Common myeloid progenitor, CD34-positive (primary cell): ENCODE measurements at places on chromosomes 1 and 21.

- no peak overlapping the region for H3K27ac ChIP-seq
- H3K4me3 ChIP-seq = no peak overlapping the region
- no peaks in the 10 kb centered on the region for H3K36me3 ChIP-seq
- no peak for DNase-seq
- peaks cover 99% of the 10 kb centered on the region for H3K27me3 ChIP-seq
Measured at GRCh38 chr1:156422602-156423091, 53.6 kb downstream of the RHBG start.

- peaks cover 29% of the 10 kb centered on the region for H3K27me3 ChIP-seq
- no peaks in the 10 kb centered on the region for H3K36me3 ChIP-seq
- H3K27ac ChIP-seq = no peak overlapping the region
- no peaks in the 10 kb centered on the region for H3K4me1 ChIP-seq
- H3K4me3 ChIP-seq = no peak overlapping the region
Measured at GRCh38 chr1:14263671-14264070, 334.8 kb upstream of the KAZN start.

- H3K4me1 ChIP-seq = no peaks in the 10 kb centered on the region
- H3K36me3 ChIP-seq = no peaks in the 10 kb centered on the region
- H3K4me3 ChIP-seq = no peak overlapping the region
- H3K27me3 ChIP-seq = no peaks in the 10 kb centered on the region
- no peak overlapping the region for H3K27ac ChIP-seq
Measured at GRCh38 chr1:64161357-64161941, 42.0 kb upstream of the UBE2U start.

DNA sequence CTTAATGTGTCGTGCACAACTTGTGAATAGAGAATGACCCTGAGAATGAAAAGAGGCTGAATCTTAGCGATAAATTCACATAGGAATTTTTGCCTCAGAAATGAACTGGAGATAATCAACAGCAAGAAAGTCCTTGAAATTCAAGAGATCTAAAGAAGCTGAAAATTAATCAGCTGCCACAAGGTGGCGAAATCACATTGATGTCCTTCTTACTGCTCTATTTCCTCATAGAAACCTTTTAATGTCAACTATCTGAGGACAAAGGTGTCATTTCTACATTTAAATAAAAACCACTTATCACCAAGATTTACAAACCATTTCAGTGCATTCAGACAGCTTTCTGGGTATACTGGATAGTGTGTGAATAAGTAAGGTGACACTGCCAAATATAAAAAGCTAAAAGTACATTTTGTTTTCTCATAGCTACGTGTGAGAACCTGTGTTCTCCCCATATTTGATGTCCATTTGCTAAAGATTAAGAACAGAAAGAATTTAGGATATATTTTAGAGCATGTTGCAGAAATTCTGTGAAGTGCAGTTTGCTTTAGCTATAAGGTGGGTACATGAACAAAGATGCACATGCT, 485.3 kb upstream of the PTBP2 start:
- H3K36me3 ChIP-seq = no peaks in the 10 kb centered on the region
- H3K4me3 ChIP-seq = no peak overlapping the region
- DNase-seq = peak; percentile 57
- no peaks in the 10 kb centered on the region for H3K27me3 ChIP-seq

DNA sequence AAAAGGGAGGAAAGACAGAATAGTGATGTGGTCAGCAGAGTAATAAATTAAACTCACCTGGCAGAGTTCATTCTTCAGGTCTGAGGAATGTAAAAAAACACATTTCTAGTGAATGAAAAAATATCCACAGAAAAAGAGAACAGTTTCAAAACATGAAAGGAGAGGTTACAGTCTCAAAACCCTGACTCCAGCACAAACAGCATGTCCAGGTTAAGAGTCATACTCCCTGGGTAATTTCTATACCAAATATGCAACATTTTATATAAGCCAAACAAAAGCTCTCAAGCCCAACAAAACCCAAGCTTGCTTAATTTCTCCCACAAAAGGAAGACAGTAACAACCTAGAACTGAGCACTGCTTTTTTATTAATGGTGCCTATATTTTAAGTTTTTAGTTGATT, 173.0 kb downstream of the NTMT2 start:
- H3K27ac ChIP-seq = no peak overlapping the region
- H3K36me3 ChIP-seq = no peaks in the 10 kb centered on the region
- no peaks in the 10 kb centered on the region for H3K27me3 ChIP-seq
- no peak overlapping the region for H3K4me3 ChIP-seq
- H3K4me1 ChIP-seq = no peaks in the 10 kb centered on the region

DNA sequence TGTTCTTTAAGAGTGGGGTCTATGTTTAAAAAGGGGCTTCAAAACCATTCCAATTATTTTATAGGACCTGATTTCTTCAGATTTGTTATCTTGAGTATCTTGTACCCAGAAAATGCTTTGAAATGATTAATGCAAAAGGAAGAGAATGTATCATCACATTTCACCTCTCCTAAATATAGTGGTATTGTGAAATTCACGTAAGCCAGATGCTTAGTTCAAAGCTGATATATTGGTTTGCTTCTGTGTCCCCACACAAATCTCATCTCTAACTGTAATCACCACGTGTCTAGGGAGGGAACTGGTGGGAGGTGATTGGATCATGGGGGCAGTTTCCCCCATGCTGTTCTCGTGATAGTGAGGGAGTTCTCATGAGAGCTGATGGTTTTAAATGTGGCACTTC, 8.5 kb downstream of the SOAT1 start:
- no peaks in the 10 kb centered on the region for H3K27me3 ChIP-seq
- no peak overlapping the region for H3K4me3 ChIP-seq
- no peak for DNase-seq

GRCh38 chr21:35422011-35422410, 372.9 kb upstream of the RUNX1 start:
- no peaks in the 10 kb centered on the region for H3K4me1 ChIP-seq
- H3K27ac ChIP-seq = no peak overlapping the region
- no peaks in the 10 kb centered on the region for H3K27me3 ChIP-seq
- no peak for DNase-seq

- H3K4me1 ChIP-seq = peaks cover 10% of the 10 kb centered on the region
- H3K36me3 ChIP-seq = no peaks in the 10 kb centered on the region
- no peak overlapping the region for H3K4me3 ChIP-seq
- H3K27me3 ChIP-seq = peaks cover 56% of the 10 kb centered on the region
Measured at GRCh38 chr1:18632218-18632588, 1.6 kb downstream of the PAX7 start.

GRCh38 chr1:6519935-6520671, 28.6 kb upstream of the PLEKHG5 start:
- no peak overlapping the region for H3K4me3 ChIP-seq
- peaks cover 6% of the 10 kb centered on the region for H3K36me3 ChIP-seq
- H3K27me3 ChIP-seq = no peaks in the 10 kb centered on the region
- DNase-seq = no peak

DNA sequence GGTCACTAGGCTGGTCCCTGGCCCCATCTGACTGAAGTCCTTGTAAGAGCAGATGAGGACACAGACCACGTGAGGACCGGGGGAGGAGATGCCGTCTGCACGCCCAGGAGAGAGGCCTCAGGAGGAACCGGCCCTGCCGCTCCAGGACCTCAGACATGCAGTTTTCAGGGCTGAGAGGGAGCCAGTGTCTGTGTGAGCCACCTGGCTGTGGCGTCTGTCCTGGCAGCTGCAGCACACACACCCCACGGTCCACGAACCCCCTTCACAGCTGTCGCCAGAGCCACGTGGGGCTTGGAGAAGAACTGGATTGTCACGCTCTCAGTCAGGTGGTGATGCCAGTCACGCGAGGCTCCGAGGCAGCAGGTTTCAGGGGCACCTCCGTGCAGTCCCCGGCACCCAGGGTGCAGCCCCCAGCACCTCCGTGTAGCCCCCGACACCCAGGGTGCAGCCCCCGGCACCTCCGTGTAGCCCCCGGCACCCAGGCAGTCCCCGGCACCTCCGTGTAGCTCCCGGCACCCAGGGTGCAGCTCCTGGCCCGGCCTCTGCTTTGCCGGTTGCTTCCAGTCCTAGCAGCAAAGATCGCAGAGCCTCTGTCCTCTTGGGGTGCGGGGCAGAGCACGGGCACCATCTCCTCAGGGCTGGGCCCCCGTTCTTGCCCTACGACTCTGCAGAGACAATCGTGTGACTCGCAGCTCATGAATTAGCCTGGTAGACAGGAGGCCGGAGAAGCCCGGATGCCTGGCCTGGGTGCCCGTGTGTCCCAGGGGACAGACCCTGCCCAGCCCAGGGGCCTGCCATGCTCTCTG, 19.0 kb upstream of the SUMO3 start:
- no peak overlapping the region for H3K4me3 ChIP-seq
- DNase-seq = no peak
- H3K27me3 ChIP-seq = no peaks in the 10 kb centered on the region
- H3K36me3 ChIP-seq = no peaks in the 10 kb centered on the region
- H3K4me1 ChIP-seq = no peaks in the 10 kb centered on the region

DNA sequence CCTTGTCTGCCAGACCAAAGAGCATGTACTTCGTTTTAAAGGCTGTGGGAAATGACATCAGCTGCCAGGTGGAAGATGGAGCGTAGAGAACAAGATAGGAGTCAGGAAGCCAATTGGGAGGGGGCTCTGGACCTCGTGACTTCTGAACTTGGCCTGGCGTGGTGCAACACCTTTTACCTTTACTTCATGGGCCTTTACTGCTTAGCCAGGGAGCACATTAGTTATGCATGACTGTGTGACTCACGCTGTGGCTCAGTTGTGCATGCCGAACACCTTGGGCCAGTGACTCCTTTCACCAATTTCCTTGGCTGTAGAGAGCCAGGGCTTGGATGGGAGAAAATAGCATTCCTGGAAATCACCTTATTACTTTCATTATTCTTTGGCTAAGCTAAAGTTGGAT, 7.2 kb downstream of the XCL1 start:
- no peak for DNase-seq
- H3K4me1 ChIP-seq = no peaks in the 10 kb centered on the region
- no peak overlapping the region for H3K4me3 ChIP-seq
- no peaks in the 10 kb centered on the region for H3K27me3 ChIP-seq
- H3K36me3 ChIP-seq = no peaks in the 10 kb centered on the region

GRCh38 chr1:164948101-164948500, 389.1 kb downstream of the PBX1 start:
- DNase-seq = no peak
- H3K27me3 ChIP-seq = no peaks in the 10 kb centered on the region
- H3K4me1 ChIP-seq = no peaks in the 10 kb centered on the region
- no peak overlapping the region for H3K4me3 ChIP-seq
- H3K27ac ChIP-seq = no peak overlapping the region
- no peaks in the 10 kb centered on the region for H3K36me3 ChIP-seq

GRCh38 chr21:29645666-29646553, 293.9 kb downstream of the GRIK1 start:
- DNase-seq = no peak
- H3K4me1 ChIP-seq = peaks cover 2% of the 10 kb centered on the region
- no peak overlapping the region for H3K27ac ChIP-seq
- no peak overlapping the region for H3K4me3 ChIP-seq

DNA sequence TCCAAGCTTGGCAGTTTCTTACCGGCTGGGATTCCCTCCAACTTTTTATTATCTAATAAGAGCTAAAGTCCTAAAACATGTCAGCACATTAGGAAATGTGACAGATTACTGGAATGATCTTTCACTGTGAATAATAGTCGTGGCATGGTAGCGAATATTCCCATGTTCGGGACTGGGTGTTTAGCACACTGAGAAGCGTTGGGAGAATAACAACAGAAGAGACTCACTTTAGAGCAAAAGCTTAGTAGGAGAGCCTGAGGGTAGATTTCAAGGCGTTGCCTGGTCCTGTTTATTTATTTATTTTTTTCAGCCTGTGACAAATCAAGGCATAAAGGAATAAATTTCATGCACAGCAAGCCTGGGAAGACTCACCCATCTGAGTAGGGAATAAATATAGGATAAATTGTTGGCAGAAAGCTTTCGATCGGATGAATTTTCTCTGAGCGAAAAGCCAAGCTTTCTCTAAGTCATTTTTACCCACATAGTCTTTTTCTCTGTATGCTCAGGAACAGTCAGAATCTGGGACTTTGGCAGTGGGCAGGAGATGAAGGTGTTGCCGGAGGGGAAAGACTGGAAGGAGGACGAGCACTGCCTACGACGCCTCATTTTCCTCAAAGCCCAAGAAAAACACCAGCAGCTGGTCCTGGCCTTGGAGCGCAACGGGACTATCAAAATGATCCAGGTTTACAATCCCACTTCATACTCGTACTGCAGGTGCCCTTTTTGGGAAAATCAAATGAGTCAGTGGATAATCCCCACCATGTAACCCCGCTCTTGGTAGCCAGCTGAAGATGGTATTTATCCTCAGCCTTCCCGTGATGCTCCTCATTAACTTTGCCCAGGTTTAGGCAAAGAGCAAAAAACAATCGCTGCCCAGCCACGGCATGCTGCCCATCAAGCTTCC, 97.2 kb downstream of the WDR64 start:
- no peak for DNase-seq
- no peaks in the 10 kb centered on the region for H3K27me3 ChIP-seq
- no peak overlapping the region for H3K27ac ChIP-seq
- no peak overlapping the region for H3K4me3 ChIP-seq
- H3K4me1 ChIP-seq = no peaks in the 10 kb centered on the region
- no peaks in the 10 kb centered on the region for H3K36me3 ChIP-seq

- no peaks in the 10 kb centered on the region for H3K36me3 ChIP-seq
- DNase-seq = no peak
- H3K27ac ChIP-seq = no peak overlapping the region
- H3K4me3 ChIP-seq = no peak overlapping the region
- no peaks in the 10 kb centered on the region for H3K4me1 ChIP-seq
Measured at GRCh38 chr1:94258873-94259331, 21.5 kb upstream of the ARHGAP29 start.

DNA sequence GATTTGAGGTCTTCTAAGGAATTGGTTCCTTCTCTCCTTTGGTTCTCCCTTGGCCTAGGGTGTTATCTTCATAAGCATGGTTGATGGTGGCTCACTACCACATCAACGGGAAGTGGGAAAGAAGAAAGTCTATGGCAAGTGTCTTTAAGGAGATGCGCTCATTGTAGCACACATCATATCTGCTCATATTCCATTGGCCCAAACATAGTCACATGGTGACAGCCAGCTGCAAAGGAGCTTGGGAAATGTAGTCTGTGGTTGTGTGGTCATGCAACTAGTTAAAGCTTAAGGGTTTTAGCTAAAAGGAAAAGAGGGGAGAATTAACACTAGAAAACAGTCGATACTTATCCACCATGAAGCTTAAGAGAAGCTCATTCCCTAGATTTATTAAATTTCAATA, 11.4 kb upstream of the MRPS6 start:
- no peaks in the 10 kb centered on the region for H3K4me1 ChIP-seq
- no peaks in the 10 kb centered on the region for H3K27me3 ChIP-seq
- H3K4me3 ChIP-seq = no peak overlapping the region
- no peaks in the 10 kb centered on the region for H3K36me3 ChIP-seq

- no peak for DNase-seq
- H3K36me3 ChIP-seq = no peaks in the 10 kb centered on the region
- H3K27ac ChIP-seq = no peak overlapping the region
Measured at GRCh38 chr1:7298749-7299151, 472.3 kb upstream of the VAMP3 start.

- no peak overlapping the region for H3K4me3 ChIP-seq
- no peaks in the 10 kb centered on the region for H3K4me1 ChIP-seq
- no peak for DNase-seq
Measured at GRCh38 chr1:162335126-162335525, 41.5 kb downstream of the SPATA46 start.

GRCh38 chr1:93614986-93615581, 66.6 kb downstream of the BCAR3 start:
- no peak overlapping the region for H3K4me3 ChIP-seq
- H3K4me1 ChIP-seq = peaks cover 9% of the 10 kb centered on the region
- H3K36me3 ChIP-seq = no peaks in the 10 kb centered on the region
- H3K27ac ChIP-seq = no peak overlapping the region

- H3K4me1 ChIP-seq = no peaks in the 10 kb centered on the region
- no peaks in the 10 kb centered on the region for H3K27me3 ChIP-seq
- H3K4me3 ChIP-seq = no peak overlapping the region
- DNase-seq = no peak
- no peaks in the 10 kb centered on the region for H3K36me3 ChIP-seq
Measured at GRCh38 chr1:239354231-239354630, 32.1 kb upstream of the CHRM3 start.

- H3K27ac ChIP-seq = no peak overlapping the region
- no peaks in the 10 kb centered on the region for H3K36me3 ChIP-seq
- H3K4me3 ChIP-seq = no peak overlapping the region
- DNase-seq = no peak
Measured at GRCh38 chr21:43300496-43301408, 126.2 kb downstream of the SIK1 start.
